Inflammatory macrophage (primary cell): ENCODE measurements at places on chromosomes 11 and 22.

DNA sequence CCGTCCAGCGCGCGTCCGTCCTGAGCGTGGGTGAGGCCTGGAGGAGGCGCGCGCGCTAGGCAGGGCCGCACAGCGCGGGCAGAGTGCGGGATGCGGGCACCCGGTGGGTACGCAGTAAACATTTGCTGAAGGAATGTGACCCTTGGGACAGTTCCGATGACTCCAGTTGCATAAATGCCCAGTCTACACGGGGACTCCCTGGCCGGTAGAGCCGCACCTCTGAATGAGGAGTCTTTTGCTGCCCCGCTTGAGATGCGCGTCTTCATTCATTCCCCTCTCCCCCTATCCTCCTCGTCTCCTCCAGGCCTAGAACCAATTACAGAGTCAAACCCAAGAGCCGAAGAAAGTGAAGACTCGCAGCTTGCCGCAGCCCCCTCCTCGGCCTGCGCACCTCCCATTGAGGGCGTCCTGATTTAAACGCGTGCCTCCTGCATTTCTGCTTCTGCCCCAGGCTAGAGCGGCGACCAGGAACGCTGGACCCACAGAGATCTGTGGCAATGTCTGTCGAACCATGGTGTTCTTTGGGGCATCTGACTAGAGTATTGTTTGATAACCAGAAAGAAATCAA lies 729 bp upstream of the CHKB start:
- no peak for DNase-seq

DNA sequence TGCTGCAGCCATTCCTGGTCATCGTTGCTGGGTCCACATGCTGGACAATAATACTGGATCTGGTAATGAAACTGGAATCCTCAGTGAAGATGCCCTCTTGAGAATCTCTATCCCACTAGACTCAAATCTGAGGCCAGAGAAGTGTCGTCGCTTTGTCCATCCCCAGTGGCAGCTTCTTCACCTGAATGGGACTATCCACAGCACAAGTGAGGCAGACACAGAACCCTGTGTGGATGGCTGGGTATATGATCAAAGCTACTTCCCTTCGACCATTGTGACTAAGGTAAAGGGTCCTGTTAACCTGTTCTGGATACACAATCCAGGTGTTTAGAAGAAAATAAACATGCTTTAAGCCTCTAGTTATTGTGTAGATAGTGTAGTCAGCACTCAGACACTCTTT lies 46.9 kb upstream of the SLC22A25 start:
- no peak for DNase-seq

GRCh38 chr11:36292311-36292722 lies 3.1 kb upstream of the COMMD9 start:
- DNase-seq, result peak; percentile 95

DNA sequence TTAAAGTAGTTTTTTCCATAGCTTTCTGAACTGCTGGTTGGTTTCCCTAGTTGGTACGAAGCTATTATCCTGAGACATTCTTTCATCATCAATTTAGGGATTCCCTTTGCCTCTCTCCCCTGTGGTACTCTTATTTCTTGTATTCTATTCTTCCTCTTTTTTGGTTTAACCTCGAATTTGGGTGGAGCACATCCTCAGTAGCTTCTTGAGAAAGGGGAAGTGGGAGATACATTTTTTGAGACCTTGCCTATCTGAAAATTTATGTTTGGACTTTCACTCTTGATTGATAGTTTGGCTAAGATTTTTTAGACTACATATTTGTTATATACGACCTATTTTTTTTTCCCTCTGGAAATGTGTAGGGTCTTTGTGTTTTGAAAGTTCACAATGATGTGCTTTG lies 121.7 kb upstream of the ZBED5 start:
- DNase-seq, result peak; percentile 47

DNA sequence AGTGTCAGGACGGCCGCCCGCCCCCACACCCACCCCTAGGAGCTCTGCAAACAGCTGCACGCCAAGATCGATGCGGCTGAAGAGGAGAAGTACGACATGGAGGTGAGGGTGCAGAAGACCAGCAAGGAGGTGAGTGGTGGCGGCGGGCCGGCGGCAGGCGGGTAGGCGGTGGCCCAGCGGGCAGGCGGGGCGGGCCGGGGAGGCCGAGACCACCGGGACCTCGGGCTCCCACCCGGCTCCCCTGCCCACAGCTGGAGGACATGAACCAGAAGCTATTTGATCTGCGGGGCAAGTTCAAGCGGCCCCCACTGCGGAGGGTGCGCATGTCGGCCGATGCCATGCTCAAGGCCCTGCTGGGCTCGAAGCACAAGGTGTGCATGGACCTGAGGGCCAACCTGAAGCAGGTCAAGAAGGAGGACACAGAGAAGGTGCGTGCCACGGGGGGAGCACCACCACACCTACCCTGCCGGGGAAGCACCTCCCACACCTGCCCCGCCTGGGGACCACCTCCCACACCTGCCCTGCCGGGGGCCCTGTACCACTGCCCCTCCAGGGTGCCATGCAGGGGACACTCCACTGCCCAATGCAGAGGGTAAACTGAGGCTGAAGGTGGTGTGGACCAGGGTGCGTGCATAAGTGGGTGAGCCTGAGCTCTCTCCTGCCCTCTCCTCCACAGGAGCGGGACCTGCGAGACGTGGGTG lies 2.1 kb downstream of the TNNI2 start:
- DNase-seq, result no peak

GRCh38 chr22:20514658-20515406 lies 7.4 kb downstream of the MED15 start:
- DNase-seq, result peak; percentile 92

GRCh38 chr11:11380883-11381282 lies 27.8 kb upstream of the CSNK2A3 start:
- no peak for DNase-seq

DNA sequence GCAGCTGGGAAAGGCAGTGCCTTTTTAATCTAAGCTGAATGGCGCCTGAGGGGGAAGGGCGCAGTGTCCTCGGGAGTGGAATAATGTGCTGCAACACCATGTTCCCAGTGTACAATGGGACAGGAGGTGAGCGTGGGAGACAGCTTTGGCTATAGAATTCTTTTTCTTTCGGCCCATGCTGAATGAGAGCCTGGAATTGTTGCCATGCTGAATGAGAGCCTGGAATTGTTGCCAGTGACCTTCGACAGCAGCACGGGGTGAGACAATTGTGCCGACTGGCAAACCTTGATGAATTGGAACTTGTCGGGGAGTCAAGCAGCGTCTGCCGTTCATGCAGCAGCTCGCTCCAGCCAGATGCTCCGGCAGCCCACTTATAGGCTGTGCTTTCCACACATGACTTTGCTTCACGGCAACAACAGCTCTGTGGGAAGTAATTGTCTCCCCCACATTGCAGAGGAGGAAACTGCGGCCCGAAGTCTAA lies 141.4 kb upstream of the E2F8 start:
- no peak for DNase-seq

GRCh38 chr11:17371614-17372013 lies 16.8 kb downstream of the KCNJ11 start:
- no peak for DNase-seq

DNA sequence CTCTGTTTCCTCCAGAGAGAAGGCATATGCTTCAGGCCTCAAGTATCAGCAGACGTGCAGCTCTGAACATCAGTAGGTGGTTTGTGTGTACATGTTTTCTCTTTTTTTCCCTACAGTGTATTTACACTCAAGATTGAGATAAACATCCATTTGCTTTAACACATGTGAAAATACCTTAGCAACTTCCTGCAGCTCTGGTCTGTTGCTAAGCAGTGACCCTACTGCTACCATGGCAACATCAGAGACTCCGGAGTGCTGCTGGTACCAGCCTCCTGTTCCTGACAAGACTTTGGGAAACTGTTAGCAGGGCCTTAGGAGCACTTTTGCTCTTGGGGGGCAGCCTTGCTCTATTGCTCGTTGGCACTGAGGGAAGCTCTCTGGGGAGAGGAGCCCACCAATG lies 221.2 kb upstream of the PLET1 start:
- DNase-seq, result no peak

GRCh38 chr11:11574373-11575287 lies 47.2 kb downstream of the GALNT18 start:
- DNase-seq, result no peak

DNA sequence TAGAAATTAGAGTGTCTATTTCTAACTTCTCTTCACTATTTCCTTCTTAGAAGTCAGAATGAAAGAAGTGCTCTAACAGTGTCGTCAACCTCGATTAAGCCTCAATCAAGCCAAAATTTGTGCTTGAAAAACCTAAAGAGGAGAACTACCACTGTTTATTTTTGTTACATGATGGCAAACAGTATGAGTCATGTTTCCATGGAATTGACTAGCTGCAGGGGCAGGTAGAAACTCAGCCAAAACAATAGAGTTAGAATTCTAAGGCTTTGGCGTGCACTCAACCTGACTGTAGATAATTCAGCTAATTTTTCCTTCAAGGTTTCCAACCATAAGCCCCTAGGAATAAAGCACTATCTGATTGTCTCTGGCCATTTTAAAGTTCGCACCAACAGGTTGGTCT lies 415.9 kb downstream of the ETS1 start:
- no peak for DNase-seq

GRCh38 chr11:34318111-34319037 lies 39.4 kb downstream of the ABTB2 start:
- DNase-seq, result no peak
